ENCODE measurements at places on chromosomes 2 and 18. TPM values are rescaled to one million over a fixed set of nuclear protein-coding genes. Genes with fewer than 3 reads are reported as not detected.

GRCh38 chr18:26802330-26803200 lies 62.9 kb downstream of the AQP4 start:
- H3K27ac ChIP-seq = no peak overlapping the region
- H3K36me3 ChIP-seq = no peaks in the 10 kb centered on the region
- no peak overlapping the region for H3K4me3 ChIP-seq

DNA sequence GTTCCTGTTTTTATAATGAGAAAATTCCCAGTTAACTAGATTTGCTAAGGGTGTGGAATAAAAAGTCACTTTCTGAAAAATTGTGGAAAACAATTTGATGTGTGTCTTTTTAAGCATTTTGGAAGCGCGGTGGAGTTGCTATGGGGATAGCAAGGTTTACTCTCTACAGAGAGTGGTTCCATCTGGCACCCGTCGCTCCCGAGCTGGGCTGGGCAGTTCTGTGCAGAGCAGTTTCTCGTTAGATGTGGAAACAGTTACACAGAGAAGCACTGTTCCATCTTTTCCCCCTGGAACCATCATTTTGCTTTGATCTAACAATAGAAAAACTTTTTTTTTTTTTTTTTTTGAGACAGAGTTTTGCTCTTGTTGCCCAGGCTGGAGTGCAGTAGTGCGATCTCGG lies 17.4 kb downstream of the LDLRAD4 start:
- H3K27ac ChIP-seq = no peak overlapping the region
- no peak for DNase-seq

Gene DLX1
- not detected for total RNA-seq

GRCh38 chr2:86747711-86748639 lies 27.9 kb downstream of the RMND5A start:
- no peaks in the 10 kb centered on the region for H3K36me3 ChIP-seq
- peak; percentile 85 for DNase-seq
- H3K4me3 ChIP-seq = no peak overlapping the region
- H3K4me1 ChIP-seq = no peaks in the 10 kb centered on the region

DNA sequence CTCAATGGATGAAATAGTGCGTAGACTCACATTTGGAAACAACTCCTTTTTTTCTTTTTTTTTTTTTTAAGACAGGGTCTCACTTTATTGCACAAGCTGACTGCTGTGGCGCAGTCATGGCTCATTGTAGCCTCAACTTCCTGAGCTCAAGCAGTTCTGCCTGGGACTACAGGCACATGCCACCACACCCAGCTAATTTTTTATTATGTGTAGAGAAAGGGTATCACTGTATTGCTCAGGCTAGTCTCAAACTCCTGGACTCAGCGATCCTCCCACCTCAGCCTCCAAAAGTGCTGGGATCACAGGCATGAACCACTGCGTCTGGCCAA lies 17.4 kb downstream of the HAT1 start:
- no peaks in the 10 kb centered on the region for H3K4me1 ChIP-seq

DNA sequence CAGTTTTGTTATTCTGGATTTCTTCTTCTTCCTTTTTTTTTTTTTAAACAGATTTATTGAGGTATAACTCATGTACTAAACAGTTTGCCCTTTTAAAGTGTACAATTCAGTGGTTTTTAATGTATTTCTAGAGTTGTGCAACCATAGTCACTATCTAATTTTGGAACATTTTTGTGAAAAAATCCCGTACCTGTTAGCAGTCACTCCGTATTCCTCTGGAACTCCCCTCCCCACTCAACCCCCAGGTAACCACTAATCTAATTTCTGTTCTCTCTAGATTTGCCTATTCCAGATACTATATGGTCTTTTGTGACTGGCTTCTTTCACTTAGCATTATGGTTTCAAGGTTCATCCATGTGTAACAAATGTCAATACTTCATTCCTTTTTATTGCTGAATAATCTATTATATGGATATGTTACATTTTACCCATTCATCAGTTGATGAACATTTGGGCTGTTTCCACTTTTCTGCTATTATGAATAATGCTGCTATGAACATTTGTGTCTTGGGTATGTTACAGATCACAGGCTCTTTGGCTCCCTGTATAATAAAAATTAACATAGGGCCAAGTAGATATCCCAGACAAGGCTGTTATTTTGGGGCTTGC lies 21.9 kb downstream of the EHBP1 start:
- DNase-seq = no peak

GRCh38 chr2:236628256-236628901 lies 58.8 kb downstream of the ACKR3 start:
- no peak for DNase-seq
- H3K4me1 ChIP-seq = no peaks in the 10 kb centered on the region
- no peak overlapping the region for H3K27ac ChIP-seq
- H3K27me3 ChIP-seq = no peaks in the 10 kb centered on the region
- H3K36me3 ChIP-seq = no peaks in the 10 kb centered on the region

- no peaks in the 10 kb centered on the region for H3K4me1 ChIP-seq
- no peak overlapping the region for H3K27ac ChIP-seq
- H3K4me3 ChIP-seq = no peak overlapping the region
- H3K36me3 ChIP-seq = no peaks in the 10 kb centered on the region
Observed at GRCh38 chr2:227241005-227241404, 76.6 kb downstream of the COL4A3 start.

DNA sequence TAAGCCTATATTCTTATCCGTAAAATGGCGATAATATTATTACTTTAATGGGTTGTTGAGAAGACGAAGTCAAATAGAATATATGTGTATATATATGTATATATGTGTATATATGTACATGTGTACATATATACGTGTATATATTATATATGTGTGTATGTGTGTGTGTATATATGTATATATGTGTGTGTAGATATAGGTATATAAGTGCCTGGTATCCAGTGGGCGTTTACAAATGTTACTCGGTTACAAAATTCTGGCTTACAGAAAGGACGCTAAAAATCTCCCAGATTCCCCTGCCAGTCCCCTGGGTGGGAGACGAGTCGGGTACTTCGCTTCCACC lies 295 bp upstream of the MTX2 start:
- H3K27ac ChIP-seq = no peak overlapping the region
- H3K4me3 ChIP-seq = peak overlapping the region; percentile 60
- DNase-seq = no peak
- no peaks in the 10 kb centered on the region for H3K4me1 ChIP-seq

Gene ACVR1C
- total RNA-seq = 0.83 TPM

GRCh38 chr2:158346032-158346431 lies 110.5 kb downstream of the CCDC148 start:
- H3K36me3 ChIP-seq = no peaks in the 10 kb centered on the region
- no peak overlapping the region for H3K4me3 ChIP-seq
- H3K27ac ChIP-seq = no peak overlapping the region
- no peaks in the 10 kb centered on the region for H3K4me1 ChIP-seq

DNA sequence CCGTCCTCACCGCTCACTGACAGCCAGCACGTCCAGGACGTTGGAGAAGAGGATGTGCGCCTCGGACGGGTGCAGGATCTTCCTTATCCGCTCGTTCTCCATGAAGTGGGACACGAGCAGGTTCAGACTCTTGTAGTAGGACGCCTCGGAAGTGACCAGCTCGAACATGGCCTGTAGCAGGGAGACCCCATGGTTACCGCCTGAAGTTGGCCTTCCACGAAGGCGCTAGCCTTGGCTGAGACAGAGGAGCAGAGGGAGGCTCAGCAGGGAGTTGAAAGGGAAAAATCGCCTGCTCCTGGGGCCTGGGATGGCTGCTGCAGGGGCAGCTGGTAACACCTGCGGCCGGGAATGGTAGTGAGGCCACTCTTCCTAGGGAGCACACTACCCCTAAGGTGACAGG lies 24.7 kb downstream of the SNORC start:
- no peak overlapping the region for H3K27ac ChIP-seq
- H3K36me3 ChIP-seq = peaks cover 2% of the 10 kb centered on the region

- H3K4me3 ChIP-seq = no peak overlapping the region
- no peaks in the 10 kb centered on the region for H3K36me3 ChIP-seq
- peak; percentile 34 for DNase-seq
- no peak overlapping the region for H3K27ac ChIP-seq
- no peaks in the 10 kb centered on the region for H3K27me3 ChIP-seq
Observed at GRCh38 chr2:64112016-64112415, 32.2 kb downstream of the PELI1 start.

DNA sequence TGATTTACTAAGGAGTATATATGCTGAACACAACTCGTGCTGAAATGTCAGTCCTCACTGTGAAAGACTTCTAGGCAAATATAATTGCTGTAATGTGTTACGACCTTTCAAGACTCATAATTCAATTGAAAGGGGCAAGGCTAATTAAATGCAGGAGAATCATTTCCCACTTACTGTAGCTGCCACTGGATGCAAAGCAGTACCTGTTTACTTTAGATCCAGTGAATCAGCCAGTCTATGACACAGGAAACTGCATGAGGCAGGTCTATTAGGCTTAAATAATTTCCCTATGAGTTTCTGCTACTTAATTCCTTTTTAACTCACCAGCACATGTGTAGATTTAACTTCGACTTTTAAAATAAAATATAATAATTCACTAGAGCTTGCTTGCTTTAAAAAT lies 125.6 kb downstream of the CTNNA2 start:
- no peak overlapping the region for H3K4me3 ChIP-seq
- no peaks in the 10 kb centered on the region for H3K36me3 ChIP-seq
- no peaks in the 10 kb centered on the region for H3K27me3 ChIP-seq
- no peak for DNase-seq
- no peaks in the 10 kb centered on the region for H3K4me1 ChIP-seq

- H3K4me1 ChIP-seq = no peaks in the 10 kb centered on the region
- H3K36me3 ChIP-seq = no peaks in the 10 kb centered on the region
- no peaks in the 10 kb centered on the region for H3K27me3 ChIP-seq
- H3K4me3 ChIP-seq = no peak overlapping the region
Observed at GRCh38 chr2:160015746-160016145, 46.7 kb downstream of the PLA2R1 start.
